ENCODE measurements at places on chromosomes 7 and 10.

- DNase-seq: no peak
Observed at GRCh38 chr7:129698516-129699418, 87.2 kb downstream of the NRF1 start.

GRCh38 chr7:41861642-41862041, 158.8 kb upstream of the INHBA start:
- no peak for DNase-seq

DNA sequence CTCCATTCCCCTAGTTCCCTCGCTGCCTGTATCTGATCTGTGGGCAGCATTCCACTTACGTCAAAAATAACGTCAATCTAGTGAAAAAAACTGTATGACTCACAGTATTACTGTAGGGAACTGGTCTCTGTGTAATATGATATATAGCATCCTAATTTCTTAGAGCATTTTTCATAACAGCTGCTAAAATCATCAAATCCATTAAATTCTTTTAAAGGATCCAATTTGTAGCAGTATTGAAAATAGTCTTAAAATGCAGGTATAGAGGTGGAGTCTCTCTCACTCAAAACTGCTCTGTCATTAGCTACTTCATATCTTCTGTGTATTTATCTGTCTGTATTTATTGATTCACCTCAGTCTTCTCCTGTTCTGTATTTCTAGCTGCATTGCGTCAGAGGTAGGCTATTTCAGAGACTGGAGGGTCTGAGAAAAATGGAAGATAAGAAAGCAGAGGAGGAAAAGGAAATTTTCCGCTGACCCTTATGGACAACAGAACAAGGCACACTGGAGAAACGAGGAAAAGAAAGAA, 59.9 kb downstream of the PON1 start:
- DNase-seq: no peak

DNA sequence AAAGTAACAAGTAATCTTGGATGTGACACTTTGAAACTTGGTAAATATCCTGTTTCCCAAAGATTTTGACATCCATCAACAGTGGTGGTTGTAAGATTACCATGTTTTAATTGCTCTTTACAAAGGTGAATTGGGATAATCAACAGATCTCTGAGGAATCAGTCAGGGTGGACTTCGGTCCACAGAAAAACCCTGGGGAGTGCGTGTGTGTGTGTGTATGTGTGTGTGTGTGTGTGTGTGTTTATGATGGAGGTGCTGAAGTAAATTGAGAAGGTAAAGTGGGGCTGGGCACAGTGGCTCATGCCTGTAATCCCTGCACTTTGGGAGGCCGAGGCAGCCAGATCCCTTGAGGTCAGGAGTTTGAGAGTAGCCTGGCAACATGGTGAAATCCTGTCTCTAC, 12.0 kb upstream of the AUTS2 start:
- no peak for DNase-seq

- DNase-seq: peak; percentile 37
Observed at GRCh38 chr7:134845461-134845860, 66.0 kb downstream of the CALD1 start.

DNA sequence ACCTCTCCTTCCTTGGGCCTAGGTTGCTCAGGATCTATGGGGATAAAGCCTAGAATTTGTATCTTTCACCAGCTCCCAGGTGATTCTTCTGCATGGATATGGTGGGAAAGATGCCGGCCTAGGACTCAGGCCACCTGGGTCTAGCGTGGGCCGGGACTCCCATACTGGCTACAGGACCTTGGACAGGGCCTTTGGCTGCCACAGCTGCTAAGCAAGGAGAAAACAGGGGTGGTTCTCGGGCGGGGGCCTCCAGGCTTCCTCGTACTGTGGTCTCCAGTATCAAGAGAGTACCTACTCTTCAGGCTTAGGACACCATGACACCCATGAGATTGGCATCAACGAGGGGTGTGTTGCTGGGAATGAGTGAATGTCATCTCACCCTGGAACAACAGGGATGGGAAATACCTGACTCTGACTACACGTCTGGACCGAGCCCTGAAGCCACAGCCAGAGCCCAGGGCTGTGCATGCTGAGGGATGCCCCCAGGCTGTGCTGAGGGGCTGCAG, 120.3 kb upstream of the ADAM12 start:
- no peak for DNase-seq

- no peak for DNase-seq
Observed at GRCh38 chr7:50505553-50506210, 55.5 kb upstream of the FIGNL1 start.

GRCh38 chr7:28017372-28017771, 163.2 kb downstream of the JAZF1 start:
- peak; percentile 73 for DNase-seq

- DNase-seq: no peak
Observed at GRCh38 chr7:102096706-102097427, 189.8 kb upstream of the SH2B2 start.

DNA sequence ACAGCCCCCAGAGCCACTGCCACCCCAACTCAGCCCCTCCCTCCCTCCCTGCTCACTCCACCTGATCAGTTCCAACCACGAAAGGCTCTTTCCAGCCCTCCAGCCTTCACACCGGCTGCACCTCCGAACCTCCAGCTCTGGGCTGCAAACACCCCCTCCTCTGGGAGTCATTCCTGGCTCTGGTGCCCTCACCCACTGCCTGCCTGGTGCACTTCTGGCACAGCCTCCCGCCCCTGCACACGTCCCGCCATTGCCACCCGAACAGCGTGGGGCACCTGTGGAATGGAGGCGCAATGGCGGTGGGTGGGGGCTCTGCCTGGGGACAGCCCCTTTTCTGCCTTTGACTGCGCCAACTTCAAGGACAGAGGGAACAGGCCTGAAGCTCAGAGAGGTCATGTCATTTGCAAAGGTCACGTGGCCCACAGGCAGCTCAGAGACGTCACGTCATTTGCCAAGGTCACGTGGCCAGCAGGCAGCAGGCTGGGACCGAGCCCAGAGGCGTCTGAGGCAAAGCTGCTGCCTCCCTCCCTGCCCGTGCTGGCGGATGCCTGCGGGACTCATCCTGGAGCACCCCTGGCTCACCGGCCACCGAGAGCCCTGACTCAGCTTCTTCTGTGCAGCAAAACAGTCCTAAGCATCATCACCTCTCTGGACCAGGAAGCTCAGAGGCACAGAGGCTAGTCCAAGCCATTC, 76.0 kb upstream of the DNAAF5 start:
- no peak for DNase-seq

GRCh38 chr7:41175435-41175834, 527.5 kb downstream of the INHBA start:
- DNase-seq: no peak

- peak; percentile 65 for DNase-seq
Observed at GRCh38 chr10:92291921-92292845, 1.2 kb downstream of the MARCHF5 start.

DNA sequence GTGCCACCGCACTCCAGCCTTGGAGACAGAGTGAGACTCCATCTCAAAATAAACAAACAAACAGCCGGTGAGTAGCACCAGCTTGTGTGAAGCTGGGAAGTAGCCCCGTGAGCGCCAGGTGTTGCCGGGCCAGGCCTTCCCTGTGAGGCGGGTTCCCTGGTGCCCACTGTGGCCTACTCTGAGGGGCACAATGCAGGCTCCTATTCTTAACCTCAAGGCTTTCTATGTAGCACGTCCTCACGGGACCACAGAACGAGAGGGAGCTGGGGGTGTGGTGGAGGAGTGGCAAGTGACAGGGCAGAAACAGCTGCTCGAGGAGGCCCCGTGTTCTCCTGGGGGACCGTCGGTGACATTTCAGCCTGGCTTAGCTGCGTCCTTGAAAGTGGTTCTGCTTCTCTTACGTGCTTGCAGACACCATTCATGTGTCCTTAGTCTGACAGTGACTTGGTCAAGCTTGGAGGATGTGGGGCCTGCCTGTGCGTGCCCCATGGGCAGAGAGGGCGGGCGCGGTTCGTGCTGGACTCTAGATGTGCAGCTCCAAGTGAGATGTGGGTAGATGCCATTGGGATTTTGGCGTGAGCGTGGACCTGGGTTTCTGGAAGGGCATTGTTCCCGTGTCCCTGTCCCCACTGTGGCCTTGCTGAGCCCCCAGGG, 116.6 kb downstream of the NKX6-2 start:
- no peak for DNase-seq

GRCh38 chr10:80647173-80647833, 109.6 kb downstream of the SH2D4B start:
- DNase-seq: no peak

DNA sequence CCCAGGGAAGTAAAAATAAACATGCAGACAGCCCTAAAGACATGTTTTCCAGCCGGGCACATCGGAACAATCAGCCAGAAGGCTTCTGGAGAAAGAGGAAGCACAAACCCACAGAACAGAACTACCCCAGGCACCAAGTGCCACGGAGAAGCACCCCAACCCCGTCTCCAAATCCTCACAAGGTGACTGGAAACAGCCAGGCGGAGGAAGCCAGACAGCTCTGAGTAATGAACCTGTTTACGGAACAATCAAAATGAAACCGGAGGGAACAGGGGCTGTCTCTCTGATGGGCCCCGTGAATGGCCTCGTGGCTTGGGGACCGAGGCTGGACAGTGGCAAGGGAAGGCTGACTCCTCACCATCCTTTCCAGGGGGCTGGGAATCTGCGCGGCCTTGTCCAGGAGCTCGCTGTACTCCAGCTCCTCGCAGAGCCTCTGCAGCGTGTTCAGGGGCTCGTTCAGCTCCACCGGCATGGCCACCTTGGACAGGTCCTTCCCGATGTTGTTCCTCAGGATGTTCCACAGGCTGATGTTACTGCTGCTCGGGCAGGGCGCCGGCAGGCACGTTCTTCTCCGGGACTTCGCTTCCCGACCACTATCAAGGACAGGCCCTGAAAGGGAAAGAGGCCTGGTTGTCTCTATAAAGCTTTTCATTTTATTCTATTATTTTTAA, 77.0 kb upstream of the GSDME start:
- DNase-seq: no peak

DNA sequence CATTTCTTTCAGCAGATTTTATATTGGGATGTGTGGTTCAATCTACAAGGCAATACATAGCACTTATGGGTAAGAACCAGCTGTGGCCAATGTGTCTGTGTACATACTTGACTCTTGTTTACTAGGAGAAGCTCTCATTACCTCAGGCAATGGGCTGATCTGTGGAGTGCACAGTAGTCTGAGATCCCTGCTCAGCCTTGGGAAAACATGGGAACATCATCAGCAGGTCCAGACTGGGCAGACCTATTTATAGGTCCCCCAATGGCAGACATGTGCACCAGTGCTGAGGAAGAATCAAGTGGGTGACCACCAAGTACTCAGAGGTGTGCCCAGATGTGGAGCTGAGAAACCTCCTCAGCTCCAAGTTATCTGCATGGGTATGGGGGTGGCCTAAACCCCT, 349.7 kb downstream of the KIF20B start:
- no peak for DNase-seq

GRCh38 chr10:33484787-33485186, 150.3 kb upstream of the NRP1 start:
- DNase-seq: no peak
